Stimulated activated CD8-positive, alpha-beta memory T cell treated with anti-CD3 and anti-CD28 coated beads, Interleukin-4, amount 100 ng/mL, for 1 hour (primary cell): ENCODE measurements at places on chromosomes 11 and 22.
A peak's percentile ranks its signal among the peaks of the same experiment; 100 is the strongest.

- DNase-seq: no peak
Observed at GRCh38 chr22:33889748-33890147, 30.5 kb downstream of the LARGE1 start.

DNA sequence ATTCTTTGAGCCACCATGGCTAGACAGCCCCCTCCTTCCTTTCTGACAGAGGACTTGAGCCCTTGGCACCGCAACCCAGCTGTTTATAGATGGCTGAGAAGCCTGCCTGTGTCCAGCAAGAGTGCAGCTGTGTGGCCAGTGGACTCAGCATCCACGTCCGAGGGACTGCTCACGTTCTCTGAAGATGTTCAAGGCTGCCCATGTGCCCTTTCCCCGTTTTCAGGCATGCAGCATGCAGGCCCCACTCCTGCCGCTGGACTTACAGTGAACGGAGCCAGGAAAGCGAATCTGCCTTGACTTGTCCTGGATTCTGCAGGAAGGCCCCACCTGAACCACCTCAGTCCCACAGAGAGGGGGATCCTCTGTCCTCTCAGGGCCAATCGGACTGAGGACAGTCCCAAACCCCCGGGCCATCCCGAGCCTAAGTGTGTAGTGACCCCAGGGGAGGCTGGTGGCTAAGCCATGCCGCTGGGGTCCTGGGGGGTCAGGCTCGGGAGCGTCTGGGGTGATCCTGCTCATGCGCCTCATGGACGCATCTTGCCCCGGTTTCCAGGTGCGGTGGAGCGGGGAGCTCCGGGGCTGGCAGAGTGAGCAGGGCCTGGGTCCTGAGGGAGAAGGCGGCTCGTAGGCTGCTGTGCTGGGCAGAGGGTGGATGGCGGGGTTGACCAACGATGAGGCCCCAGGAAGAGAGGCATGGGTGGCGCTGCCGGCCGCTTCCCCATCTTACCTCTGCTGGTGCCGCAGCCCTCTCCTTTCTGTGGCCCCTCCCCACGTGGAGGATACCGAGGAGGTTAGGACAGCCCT lies 170.7 kb downstream of the CTTN start:
- no peak for DNase-seq

GRCh38 chr11:12629601-12630313 lies 44.5 kb upstream of the TEAD1 start:
- no peak for DNase-seq

- DNase-seq: no peak
Observed at GRCh38 chr22:48706934-48707762, 1120.5 kb downstream of the BRD1 start.

DNA sequence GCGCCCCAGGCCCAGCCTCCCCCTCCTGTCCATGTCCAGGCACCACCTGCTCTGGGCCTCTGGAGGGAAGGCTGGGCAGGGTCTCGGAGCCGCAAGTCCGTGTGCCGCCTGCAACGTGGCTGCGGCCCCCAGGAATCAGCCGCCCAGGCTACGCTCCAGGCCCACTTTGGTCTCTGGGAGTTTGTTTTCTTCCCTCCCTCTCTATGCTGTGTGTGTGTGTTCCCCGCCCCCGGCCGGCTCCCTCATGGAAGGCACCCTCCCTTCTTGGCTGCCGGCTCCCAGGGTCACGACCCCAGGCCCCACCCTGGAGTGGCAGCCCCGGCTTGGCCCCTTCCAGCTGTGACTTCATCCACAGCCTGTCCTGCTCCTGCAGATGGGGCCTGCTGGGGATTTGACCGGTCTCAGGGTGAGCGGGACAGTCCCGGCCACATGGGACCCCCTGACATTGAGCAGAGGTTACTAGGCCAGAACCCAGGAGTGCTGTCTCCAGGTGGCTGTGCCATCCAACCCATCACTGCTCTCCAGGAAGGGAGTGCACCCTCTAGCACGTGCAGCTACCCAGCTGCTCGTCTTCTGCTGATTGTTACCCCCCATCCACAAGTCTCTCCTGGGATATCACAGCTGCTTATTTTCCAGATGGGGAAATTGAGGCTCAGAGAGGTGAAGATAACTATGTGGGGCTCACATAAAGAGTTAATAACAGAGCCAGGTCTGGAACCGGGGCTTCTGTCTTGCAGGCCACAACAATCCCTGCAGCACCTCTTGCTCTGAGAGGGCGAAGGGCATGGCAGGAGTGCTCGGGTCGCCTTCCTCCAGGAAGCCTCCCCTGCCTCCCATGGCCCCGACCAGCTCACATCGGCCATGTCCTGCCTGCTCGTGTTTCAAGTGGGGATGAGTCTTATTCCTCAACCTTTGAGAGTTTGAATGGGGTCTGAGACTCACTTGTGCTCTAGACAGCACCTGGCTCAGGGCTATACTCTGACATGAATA lies 2.8 kb upstream of the LIF start:
- no peak for DNase-seq

DNA sequence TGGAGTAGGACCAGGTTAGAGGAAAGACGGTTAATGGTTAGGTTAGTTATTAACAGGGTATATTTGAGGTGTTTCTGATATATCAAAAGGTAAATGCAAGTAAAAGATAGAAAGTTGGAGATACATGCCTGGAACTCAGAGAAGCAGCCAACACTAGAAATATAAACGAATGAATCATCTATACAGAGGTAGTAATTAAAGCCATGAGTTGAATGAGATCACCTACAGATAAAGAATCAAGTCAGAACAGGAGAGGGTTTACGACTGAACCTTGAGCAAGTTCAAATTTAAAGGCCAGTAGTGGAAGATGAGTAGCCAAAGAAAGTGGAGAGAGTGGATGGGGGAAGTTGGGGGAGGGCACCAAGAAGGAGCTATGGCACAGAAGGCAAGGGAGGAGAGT lies 73.9 kb downstream of the SPON1 start:
- DNase-seq: no peak

GRCh38 chr22:39958949-39959639 lies 1.1 kb upstream of the TMA7B start:
- DNase-seq: no peak

- no peak for DNase-seq
Observed at GRCh38 chr22:17780116-17780740, 6.0 kb upstream of the BID start.

DNA sequence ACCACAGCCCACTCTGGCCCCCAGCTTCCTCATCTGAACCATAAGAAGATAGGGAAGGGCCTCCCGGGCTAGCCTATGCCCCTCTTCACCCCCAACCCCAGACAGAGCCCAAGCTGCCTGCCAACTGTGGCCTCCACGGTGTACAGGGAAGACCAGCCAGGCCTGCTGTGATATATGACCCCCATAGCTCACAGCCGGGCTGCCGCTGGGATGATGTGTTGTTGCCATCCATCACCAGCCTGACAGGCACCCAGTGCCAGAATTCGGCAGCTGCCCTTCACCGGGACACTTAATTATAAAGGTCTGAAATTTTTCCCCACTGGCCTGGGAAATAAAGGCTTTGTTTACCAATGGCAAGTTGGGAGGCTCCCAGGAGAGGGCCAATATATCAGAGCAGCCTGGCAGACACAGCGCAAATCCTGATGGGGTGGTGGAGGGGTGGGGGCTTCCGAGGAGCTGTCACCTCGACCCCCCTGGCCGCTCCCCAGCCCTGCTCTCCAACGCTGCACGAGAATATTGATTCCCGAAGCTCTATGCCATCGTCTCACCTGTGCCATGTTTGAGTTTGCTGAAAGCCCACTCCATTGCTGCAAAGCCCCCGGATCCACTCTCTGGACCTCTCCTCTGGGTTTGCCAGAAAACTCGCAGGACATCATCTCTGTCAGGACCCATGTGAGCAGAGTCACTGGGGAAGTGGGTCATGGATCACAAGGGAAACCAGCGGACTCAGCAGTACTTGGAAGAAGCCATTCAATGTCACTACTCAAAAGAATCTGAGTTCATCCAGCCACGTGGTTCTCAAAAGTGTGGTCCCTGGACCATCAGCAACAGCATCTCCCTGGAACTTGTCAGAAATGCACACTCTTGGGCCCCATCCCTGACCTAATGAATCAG lies 296.9 kb downstream of the MN1 start:
- no peak for DNase-seq

- DNase-seq: peak; percentile 48
Observed at GRCh38 chr11:61429346-61429690, 457 bp downstream of the CPSF7 start.

DNA sequence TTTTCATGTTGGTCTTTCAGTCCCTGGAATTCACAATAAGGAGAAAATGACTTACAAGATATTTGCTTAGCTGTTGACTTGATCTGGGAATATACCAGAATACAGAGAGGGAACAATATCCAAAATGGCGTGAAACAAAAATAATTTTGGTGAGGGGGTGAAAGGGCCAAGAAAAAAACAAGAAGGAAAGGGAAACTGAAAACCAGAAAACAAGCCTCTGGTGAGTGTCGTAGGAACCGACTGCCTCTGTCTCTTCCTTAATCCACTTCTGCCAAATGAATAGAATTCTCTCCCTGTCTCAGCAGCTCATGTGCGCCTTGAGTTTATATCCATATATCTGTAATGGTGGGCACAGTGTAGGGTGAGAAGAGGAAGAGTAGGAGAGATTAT lies 367.6 kb downstream of the ETS1 start:
- DNase-seq: no peak

- no peak for DNase-seq
Observed at GRCh38 chr11:34439610-34440198, 970 bp downstream of the CAT start.

DNA sequence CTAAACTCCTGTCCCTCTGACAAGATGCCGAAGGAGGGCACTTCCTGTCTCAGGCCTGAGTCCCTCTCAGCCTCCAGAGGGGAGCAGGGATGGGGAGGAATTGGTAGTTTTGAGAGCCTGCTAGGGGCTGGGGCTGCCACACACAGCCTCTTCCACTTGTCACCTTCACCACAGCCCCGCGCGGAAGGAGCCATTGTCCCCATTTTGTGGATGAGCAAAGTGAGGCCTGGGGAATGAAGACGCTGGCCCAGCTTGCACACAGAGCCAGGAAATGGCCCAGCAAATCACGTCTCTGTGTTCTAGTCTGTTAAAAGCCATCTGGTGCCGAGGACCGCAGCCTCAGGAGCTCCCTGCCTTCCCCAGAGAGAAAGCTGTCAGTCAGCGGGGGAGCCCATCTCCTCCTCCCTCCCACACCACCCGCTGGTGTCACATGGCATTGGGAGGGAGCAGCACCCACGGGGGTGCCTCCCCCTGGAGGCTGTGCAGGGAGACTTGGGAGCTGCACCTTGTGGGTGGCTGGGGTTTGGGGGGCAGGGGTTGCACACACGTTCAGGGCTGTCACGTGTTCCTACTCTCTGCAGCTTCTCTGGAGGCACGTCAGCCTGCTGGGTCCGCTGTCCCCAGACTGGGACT lies 34.6 kb downstream of the RASD2 start:
- no peak for DNase-seq

DNA sequence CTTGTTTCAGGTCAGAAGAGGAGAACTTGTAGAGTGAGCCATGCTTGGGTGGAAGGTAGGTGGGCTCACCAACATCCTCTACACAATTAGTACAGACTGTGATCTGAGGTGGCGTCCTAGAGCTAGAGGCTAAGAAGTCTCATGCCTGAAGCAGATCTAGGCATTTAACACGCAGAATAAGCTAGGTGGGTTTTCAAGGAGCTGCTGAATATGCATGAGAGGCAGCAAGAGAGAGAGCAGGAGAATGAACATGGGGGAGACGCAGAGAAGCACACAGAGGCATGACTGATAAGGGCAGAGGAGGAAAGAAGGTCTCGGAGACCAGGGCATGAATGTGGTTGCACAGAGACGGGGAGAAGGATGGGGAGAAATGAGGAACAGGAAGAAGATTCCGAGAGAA lies 36.8 kb upstream of the JAM3 start:
- no peak for DNase-seq

DNA sequence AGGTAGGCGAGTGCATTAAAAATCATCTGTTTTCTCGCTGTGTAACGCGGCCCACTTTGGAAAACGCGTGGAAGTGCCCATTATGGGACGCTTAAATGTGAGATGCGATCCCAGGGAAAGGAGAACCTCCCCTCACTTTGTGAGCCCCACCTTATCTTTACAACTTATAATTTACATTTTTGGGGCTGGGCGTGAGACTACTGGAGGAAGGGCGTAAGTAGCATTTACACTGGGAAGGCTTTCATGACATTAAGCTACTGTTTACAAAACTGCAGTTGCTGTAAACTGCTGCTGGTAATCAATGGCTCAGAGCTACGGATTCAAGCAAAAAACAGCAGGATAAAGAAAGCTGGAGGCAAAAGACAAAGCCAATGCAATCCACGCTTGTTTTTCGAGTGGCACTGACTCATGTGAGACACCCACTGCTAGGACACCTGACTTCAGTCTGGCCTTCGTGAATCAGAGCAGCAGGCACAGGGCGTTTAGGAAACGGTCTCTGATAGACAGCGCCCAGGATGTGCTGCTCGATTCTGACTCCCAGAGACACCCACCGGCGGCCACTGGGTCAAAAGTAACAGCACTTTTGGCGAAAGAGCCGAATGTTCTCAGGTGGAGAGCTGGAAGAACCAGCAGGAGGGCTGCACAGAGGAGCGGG lies 78.3 kb downstream of the TRMU start:
- no peak for DNase-seq
